ENCODE measurements at places on chromosomes 6 and 20.

DNA sequence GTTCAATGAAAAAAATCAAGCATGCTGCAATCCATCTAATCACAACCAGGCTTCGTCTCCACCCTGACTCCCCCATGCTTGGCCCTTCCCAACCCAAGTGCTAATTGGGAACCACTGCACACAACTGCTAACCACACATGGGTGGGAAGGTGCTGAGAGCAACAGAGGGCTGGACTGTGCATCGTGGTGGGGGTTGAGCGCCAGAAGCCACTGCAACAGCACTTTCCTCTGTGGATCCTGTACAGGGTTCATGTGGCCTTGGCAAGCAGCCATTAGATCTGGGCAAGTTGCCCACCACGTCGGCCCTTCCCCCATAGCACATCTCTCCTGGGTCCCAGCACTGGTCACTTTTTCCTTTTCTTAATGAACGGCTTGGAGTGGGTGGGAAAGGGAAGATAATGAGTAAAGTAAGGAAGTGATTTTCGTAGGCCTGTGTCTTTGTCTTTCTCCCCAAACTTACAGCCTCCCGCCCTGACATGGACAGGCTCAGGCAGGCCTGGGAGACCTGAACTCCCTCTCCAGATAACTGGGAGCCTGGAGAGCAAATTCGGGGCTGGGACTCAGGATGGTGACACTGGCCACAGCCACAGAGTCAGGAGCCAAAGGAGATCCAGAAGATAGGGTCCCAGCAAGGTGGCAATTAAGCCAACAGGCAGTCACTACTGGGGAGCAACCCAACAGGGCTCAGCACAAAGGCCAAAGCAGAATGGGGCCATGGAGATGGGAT, 34.4 kb upstream of the MRPS10 start:
- DNase-seq: no peak

- DNase-seq: no peak
Measured at GRCh38 chr20:39163993-39164392, 201.8 kb downstream of the DHX35 start.

DNA sequence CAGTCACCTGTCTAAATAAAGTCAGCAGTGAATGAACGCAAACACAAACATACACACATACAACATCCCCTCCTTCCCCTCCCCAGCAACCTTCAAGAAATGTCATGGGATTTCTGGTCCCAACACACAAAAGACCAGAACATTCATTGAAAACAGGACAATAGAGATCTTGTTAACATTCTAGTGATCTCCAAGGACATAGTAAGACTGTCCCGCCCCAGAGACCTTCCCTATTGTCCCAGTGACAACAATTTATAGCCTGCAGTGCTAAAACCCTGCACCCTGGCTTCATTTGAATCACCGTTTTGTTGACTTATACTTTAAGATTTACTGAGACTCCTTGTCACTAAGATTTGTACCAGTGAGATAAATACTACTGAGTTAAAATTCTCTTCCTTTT, 143.9 kb upstream of the NOX3 start:
- no peak for DNase-seq

DNA sequence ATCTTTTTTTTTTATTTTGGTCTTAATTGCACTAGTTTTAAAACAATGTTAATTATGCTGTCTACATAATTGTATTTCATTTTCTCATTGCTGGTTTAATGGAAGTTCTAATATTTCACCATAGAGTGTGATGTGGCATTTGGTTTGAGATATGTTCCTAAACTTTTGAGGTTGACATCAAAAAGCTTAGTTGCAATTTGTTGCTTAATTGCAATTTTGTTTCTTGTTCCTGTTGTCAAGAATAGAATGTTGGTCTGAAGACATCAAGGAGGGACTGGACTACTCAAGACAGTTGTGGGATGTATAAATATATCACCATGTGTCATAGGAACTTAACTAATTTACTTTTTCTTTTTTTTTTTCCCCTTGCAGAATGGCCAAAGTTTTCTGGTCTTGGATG, 12.5 kb downstream of the HSF2 start:
- DNase-seq: no peak

DNA sequence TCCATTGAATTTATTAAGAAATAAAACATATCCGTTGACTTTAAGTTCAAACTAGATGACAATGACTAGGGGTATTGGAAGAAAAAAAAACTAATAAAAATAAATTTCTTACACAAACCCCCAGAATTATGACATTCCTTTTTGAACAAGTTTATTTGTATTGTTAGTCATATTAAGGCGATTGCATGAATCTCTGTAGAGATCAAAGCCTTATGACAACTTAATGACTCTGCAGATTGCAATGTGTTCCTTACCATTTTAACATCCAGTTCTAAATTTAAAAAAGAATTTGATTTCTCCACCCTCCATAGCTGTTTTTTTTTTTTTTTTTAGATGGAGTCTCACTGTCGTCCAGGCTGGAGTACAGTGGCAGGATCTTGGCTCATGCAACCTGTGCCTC, 189.8 kb upstream of the CEP162 start:
- no peak for DNase-seq

GRCh38 chr20:62864207-62864606, 2.6 kb upstream of the TCFL5 start:
- DNase-seq: no peak

DNA sequence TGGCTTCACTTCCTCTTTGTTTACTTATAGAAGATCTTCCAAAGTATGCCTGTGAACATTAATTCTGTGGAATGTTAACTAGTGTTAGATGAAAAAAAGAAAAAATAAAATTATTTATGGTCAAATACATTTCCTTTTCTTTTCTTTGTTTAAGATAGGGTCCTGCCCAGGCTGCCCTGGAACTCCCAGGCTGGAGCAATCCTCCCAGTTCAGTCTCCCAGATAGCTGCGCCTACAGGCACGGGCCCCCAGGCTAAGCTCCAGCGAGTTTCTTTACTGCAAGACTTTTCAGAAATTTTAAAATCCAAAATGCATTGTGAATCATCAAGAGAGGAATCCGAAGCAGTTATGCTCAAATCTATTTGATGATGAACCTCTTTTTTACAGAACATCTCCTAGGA, 39.3 kb upstream of the IL20RA start:
- DNase-seq: no peak

GRCh38 chr6:169627736-169628607, 73.9 kb downstream of the WDR27 start:
- DNase-seq: no peak

DNA sequence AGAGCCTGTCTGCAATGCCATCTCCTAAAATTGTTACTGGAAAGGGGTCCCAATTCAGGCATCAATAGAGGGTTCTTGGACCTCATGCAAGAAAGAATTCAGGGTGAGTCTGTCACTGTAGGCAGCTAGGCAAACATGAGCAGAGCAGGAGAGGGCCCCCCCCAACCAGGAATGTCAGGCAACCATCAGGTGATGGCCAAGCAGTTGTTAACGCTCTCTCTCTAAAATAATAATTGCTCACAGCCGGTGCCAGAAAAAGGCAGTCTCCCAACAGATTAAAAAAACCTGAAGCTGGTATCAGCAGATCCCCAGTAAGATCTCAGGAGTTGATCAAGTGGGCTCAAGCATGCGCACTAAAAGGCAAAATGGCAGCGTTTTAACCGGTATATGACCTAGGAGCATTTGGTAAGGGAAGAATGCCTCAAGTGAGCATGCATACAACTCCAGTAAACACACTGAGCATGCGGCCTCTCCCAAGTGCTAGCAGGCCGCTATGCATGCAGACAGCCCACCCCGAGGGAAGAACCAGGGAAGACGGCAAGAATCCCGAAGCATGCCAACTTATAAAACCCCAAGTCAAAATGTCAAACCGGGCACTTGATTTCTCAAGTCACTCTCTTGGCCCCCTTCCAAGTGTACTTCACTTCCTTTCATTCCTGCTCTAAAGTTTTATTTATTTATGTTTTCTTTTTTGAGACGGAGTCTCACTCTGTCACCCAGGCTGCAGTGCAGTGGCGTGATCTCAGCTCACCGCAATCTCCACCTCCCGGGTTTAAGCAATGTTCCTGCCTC, 44.0 kb upstream of the RNGTT start:
- DNase-seq: no peak

DNA sequence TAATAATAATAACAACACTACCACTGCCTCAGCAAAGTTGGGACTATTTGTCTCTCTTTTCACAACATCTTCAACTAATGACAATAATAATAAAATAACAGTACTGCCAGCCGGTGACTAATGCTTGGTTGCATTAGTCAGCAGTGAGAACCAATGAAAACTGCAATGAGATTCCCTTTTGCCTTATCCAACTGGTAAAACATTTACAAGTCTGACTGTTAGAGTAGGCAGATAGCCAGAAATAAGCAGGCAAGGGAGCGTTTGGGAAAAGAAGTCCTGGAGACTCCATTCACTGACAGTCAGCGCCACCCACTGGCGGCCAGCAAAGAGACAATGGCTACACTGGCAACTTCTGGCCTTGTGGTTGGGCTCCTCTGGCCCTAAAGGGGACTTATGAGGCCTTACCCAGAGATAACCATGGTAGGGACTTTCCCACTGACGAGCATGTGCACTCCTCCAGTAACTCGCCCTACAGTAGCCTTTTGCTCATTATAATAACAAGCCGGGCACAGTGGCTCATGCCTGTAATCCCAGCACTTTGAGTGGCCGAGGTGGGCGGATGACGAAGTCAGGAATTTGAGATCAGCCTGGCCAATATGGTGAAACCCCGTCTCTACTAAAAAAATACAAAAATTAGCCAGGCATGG, 3.4 kb upstream of the NSFL1C start:
- peak; percentile 24 for DNase-seq
